ENCODE measurements at places on chromosomes 12 and 14.

- no peak for DNase-seq
These were observed 113.4 kb upstream of the SCAF11 start for GRCh38 chr12:46103559-46104383.

DNA sequence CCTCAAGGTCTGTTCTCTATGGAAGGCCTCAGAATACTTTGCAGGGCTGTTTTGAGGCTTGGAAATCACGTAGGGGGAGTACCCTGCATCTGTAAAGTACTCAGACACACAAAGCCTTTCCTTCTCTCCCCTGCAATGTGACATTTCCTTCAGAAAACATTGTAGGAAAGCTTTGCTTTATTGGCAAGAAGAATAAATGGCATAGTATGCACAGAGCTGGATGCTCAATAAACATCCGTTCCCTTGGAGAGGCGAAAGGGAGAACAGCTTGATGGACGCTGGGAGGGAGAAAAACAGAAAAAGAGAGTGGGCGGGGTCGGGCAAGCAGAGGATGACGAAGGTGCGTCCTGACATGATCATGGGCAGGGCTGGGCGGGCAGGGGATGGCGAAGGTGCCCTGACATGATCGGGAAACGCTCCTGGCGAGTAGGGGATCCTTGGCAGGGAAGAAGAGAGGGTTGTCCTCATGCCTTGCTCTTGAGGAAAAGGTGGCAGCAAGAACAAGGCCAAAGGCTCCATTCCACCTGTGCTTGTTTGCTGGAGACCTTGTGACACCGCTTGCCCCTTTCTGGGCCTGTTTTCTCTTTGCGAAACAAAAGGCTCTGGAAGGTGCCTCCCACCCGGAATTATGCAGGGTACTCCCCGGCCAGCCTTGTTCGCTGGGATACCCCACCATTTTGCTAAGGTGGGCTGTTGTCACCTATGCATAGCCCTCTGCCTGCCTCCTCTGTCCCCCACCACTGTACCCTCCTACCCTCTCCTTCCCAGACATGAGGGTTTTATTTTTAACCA is 21.1 kb downstream of the IRF2BPL start:
- peak; percentile 83 for DNase-seq

DNA sequence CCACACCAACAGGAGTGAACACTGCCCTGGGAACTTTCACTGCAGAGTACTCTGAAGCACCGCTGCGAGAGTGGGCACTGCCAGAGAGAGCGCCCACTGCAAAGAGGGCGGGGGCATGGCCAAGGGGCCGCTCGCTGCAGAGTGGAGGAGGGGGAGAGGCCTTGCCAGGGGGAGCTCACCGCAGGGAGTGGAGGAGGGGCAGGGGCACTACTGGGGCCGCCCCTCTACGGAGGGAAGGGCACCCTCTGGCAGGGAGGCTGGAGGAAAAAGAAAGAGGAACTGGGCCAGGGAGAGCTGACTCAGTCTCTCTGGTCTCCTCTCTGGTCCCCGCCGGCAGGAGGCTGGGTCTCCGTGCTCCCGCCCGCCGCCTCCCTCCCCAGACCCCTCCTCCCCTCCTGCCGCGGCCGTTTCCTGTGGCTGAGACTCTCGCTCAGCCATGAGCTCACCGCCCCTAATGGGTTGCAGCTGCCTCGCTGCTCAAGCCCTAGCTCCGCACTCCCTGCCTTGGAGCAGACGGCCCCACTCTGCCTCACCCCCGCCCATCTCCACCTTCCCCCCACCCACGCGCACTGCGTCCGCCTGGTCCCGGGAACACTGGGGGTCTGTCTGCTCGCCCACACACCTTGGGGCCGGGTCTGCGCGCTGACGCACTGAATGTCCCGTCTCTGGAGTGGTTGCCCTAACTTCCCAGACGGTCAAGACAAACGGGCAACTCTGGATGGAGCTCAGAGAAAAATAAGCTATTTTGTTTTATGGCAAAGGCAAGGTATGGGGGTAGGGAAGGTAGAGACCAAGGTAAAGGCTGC is 1.3 kb downstream of the ARHGEF40 start:
- peak; percentile 38 for DNase-seq

DNA sequence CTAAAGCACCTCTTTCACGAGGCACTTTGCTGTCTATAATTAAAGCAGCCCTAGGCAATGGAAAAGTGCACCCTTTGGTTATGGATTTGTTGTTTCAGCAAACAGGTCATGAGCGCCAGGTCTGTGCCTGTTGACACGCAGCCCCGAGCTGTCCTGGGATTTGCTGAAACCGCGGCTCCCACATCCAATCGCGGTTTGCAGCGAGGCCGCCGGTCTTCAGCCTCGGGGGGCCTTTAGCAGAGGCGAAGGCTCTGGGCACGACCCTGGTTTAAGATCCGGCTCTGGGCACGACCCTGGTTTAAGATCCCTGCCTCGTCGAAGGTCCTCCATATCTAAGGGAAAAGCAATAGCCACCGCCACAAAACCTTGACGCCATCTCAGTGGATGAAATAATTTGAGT is 79.2 kb downstream of the GLT1D1 start:
- no peak for DNase-seq

DNA sequence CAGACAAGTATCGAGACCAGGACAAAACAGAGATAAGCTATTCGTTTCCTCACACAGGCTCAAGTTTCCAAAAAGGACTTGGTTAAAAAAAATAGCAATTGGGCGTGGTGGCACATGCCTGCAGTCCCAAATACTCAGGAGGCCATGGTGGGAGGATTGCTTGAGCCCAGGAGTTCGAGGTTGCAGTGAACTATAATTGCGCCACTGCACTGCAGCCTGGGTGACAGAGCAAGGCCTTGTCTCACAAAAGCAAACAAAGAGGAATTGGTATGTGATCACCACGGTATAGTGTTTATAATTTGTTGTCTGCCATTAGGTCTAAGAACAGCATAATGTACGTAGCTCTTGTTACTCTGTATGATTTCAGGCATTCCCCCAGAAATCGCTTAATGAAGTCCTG is 175.3 kb downstream of the DERA start:
- no peak for DNase-seq

DNA sequence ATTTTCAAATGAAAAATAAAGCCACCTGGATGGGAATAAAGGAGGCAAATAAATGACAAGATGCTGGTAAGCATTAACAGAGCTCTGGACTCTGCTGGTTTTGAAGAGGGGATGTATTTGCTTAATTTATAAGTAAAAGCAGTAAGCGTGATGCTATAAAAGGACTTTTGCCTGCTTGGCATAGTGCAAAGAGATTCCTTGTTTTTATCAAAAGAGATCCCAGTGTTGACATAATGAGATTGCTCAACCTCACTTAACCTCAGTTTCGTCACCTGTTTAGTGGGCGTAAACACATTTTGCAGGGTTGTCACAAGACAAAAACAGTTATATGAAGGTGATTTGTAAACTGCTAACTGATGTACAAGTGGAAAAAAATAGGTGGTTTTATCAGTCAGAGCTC is 13.8 kb downstream of the ASCL1 start:
- no peak for DNase-seq

GRCh38 chr12:67590149-67590790 is 58.3 kb upstream of the DYRK2 start:
- DNase-seq = no peak

- no peak for DNase-seq
These were observed 110.8 kb upstream of the SRRM4 start for GRCh38 chr12:118870551-118870950.

DNA sequence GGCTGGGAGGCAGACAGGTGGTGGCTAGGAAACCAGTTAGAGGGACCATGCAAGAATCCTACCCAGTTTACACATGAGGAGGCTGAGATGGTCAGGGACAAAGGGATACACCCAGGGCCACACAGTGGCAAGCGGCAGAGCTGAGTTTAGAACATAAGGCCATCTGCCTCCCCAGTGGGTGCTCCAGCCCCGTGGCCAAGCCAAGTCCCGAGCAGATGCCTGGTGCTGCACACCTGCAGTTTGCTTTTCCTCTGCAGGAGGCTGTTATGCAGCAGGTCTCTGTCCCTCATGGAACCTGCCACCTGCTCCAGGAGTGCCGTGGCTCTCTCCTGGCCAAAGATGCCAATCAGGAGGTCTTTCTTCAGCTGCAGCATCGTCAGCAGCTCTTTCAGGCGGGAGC is 70.8 kb downstream of the SYNE3 start:
- DNase-seq = no peak

- DNase-seq = peak; percentile 50
These were observed 154.5 kb downstream of the PHLDA1 start for GRCh38 chr12:75876832-75877762.

DNA sequence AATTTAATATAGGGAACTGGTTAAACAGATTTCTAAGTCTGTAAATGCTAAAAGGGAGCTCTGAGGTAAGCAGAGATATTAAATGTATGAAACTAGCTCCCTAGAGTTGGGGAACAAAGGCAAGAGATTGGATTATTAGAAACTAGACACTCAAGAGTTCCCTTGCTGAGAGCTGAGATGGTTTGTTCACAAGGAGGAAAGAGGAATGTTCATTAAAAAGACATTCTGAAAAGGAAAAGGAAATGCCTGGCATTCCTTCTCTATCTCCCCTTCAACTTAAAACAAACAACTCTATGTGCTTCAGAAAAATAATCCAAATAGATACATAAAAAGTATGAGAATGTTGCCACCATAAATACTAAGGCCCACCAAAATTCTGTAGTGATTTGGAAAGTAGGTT is 73.7 kb downstream of the GALNT4 start:
- DNase-seq = no peak

- no peak for DNase-seq
These were observed 417.6 kb downstream of the PDZRN4 start for GRCh38 chr12:41605545-41606305.

- no peak for DNase-seq
These were observed 22.3 kb downstream of the MNAT1 start for GRCh38 chr14:60756847-60757246.

DNA sequence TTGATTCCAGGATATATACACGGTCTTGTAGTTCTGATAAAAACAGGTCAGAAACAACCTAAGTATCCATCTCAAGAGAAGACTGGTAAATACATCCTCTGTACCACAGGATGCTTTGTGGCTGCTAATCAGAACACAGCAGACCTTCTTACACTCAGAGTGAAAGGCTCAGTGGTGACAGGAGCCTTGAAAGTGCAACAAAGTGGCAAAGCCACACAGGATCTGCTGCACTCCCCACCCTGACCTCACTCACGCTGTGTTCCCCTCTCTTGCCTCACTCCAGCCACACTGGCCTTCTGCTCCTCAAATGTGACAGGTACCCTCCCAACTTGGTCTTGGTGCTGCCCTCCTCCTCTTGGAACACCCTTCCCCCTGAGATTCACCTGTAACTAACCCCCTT is 98.1 kb upstream of the GRIP1 start:
- no peak for DNase-seq

DNA sequence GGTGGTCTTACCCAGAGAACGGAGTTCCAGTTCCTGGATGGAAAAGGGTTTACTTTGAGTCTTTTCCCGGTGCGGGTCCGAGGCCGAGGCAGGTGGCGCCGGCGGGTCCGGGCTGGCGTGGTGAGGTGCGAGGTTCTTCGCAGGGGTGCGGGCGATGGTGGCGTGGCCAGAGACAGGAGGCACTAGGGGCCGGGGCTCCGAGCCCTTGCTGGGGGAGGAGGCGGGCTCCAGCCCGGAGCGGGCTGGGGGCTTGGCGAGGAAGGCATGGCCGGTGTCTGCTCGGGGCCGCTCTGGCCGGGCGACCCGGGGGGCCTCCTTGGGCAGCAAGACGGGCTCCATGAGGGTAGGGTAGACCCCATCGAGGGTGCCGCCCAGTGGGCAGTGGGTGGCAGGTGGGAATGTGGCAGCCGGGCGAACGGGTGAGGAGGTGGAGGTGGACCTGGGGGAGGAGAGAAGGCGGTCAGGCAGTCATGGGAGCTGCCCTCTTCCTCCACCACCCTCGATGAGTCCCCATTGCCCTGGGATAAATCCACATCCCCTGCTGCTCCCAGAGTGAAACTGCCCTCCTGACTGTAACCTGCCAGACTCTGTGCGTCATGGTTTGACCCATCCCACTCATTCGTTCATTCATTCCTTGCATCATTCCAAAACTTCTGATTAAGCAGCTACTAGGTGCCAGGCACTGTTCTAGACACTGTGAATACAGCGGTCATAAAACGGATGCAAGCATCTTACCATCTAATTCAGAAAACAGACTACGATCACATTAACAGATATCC is 42.0 kb downstream of the RFLNA start:
- DNase-seq = no peak

GRCh38 chr14:75976826-75977581 is 4.8 kb downstream of the TGFB3 start:
- no peak for DNase-seq

DNA sequence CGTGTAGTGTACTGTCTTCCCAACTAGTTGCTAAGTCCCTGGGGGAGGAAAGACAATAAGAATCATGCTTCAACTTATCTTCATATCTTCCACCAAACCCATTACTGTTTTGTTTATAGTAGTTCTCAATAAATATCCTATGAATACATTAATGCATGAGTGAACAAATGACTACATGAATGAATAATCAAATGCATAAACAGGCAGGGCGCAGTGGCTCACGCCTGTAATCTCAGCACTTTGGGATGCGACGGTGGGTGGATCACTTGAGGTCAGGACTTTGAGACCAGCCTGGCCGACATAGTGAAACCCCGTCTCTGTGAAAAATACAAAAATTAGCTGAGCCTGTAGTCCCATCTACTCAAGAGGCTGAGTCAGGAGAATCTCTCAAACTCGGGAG is 32.1 kb upstream of the NR2C1 start:
- no peak for DNase-seq

DNA sequence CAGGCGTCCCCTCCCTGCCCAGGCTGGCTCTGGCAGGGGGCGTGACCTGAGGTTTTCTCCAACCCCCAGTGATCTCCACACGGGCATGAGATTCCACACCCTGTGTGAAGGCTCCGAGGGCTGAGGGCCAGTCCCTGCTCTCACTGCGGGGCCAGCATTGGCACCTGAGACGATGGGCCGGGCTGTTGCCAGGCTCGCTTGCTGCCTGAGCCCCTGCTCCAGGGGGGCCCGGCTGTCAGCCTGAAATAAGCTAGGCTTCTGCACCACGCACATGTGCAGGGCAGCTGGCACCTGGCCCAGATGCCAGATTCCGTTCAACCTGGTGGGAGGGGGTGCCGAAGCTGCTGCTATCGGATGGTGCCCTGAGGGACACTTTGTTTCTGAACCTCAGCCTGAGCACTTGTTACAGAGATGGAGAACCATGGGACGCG is 196.5 kb upstream of the PRMT8 start:
- no peak for DNase-seq

DNA sequence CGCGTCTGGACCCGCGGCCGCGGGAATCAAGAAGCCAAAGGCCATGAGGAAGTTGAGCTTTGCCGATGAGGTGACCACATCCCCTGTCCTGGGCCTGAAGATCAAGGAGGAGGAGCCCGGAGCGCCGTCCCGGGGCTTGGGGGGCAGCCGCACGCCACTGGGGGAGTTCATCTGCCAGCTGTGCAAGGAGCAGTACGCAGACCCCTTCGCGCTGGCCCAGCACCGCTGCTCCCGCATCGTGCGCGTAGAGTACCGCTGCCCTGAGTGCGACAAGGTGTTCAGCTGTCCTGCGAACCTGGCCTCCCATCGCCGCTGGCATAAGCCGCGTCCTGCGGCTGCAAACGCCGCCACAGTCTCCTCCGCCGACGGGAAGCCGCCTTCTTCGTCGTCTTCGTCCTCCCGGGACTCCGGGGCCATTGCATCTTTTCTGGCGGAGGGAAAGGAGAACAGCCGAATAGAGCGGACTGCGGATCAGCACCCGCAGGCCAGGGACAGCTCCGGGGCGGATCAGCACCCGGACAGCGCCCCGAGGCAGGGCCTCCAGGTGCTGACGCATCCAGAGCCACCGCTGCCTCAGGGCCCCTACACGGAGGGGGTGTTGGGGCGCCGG is 1.0 kb downstream of the INSM2 start:
- DNase-seq = peak; percentile 44
